Liver (tissue), 10 donors: ENCODE measurements at places on chromosomes 5 and 9.

DNA sequence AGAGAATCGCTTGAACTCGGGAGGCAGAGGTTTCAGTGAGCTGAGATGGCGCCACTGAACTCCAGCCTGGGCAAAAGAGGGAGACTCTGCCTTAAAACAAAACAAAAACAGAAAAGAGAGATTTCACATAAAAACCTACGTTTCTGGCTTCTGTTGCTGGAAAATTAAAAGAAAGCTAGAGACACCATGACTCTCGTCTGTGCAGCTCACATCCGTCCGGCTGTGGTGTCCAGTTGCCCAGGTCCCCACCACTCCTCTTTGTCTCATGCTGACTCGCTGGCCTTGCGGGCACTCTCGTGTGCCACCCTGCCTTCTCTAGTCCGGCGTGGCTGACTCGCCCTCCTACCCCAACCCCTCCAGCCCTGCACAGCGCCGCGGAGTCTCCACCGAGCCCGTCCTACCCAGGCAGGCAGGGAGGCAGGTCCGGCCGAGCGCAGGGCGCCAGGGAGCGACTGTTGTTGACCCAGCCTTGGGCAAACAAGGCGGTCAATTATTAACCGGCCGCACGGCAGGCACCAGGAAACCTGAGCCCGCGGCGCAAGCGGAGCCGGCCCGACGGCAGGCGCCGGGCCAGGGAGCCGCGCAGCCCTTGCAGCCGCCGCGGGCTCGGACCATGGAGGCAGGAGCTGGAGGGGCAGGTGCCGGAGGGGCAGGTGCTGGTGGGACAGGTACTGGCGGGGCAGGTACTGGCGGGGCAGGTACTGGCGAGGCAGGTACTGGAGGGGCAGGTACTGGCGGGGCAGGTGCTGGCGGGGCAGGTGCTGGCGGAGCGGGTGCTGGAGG, at the start of gene PRRT1B:
Gene PRRT1B (plus strand): TSS at position 521 of the 783 bp plus-strand sequence. CDS start 93 bp downstream, at position 614.
- no peaks in the 10 kb centered on the region for H3K27me3 ChIP-seq
- peak within 1 kb of the TSS; percentile 55 for H3K4me3 ChIP-seq
- peaks cover 14% of the 10 kb centered on the region for H3K4me1 ChIP-seq
- peak; percentile 73 for DNase-seq

- no peak for DNase-seq
- H3K36me3 ChIP-seq, result no peaks in the 10 kb centered on the region
- no peaks in the 10 kb centered on the region for H3K27me3 ChIP-seq
Observed at GRCh38 chr9:114446036-114446435, 58.3 kb upstream of the AKNA start.

DNA sequence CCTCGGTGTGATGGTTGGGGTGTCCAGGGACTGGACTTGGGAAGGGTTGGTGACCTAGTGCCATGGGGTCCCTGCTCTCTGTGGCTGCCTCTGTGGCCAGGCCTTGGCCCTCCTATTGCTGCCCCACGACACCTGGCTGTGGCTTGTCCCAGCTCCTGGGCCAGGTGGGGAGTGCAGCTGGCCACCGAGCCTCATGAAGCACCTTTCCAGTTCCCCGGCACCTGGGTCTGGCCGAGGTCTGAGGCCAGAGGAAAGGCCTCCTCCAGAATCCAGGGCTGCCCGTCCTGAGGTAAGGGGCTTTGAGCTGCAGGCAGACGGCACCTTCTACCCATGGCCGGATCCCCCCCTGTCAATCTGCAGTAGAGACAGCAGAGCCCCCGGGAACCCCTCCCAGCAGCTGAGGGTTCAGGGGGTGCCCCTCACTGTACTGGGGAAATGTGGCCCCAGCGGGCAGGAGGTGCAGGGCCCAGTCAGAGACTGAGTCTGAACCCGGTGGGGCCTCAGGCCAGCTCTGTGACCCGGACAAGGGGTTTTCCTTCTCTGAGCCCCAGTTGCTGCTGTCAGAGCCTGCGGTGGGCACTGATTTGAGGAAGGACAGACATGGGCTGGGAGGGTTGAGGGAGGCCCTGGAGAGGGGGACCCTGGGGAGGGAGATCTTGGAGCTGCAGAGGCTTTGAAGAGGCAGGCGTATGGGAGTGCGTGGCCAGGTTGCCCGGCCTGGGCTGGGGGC, 54.5 kb downstream of the RXRA start:
- no peak overlapping the region for H3K4me3 ChIP-seq
- H3K36me3 ChIP-seq, result no peaks in the 10 kb centered on the region
- DNase-seq, result no peak
- no peaks in the 10 kb centered on the region for H3K27me3 ChIP-seq
- peaks cover 90% of the 10 kb centered on the region for H3K4me1 ChIP-seq

DNA sequence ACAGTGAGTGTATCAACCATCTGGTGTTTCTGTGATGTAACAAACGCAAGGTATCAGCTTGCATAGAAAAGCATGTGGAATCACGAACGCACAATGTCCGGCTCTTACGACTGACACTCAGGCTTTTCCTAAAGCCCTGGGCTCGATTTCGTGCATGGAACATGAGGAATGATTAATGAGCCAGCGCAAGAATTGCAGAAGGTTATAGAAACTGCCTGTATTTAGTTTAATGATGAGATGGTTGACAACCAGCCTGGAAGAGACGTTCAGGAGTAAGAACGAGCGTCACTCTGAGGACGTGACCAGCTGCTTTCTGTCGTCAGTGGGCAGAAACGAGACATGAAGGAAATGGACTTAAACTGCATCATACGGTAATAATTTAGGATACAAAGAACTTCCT, 497.6 kb downstream of the IRX1 start:
- no peak overlapping the region for H3K27ac ChIP-seq
- DNase-seq, result no peak
- H3K36me3 ChIP-seq, result no peaks in the 10 kb centered on the region
- no peak overlapping the region for H3K4me3 ChIP-seq

DNA sequence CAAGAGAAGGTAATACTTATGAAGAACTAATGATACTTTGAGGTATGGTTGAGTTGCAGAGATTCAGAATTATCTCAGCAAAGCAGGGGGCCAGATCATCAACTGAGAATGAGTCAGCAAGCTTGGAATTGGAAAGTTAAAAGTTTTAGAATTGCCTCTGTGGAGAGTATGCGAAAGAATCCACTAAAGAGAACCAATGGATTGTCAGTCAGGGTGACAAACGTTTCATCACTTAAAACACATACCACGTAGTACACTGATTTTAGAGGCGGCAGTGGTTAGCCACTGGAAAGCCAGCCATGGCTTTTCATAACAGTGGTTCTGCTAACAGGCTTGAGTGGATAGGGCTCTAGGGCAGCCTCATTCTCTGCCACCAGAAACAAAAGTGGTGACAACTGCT, 30.7 kb downstream of the AOPEP start:
- no peaks in the 10 kb centered on the region for H3K36me3 ChIP-seq
- H3K4me3 ChIP-seq, result no peak overlapping the region
- no peaks in the 10 kb centered on the region for H3K4me1 ChIP-seq
- no peak for DNase-seq

GRCh38 chr5:178606269-178606668, 16.1 kb upstream of the COL23A1 start:
- no peak for DNase-seq
- peaks cover 4% of the 10 kb centered on the region for H3K4me1 ChIP-seq
- H3K27me3 ChIP-seq, result no peaks in the 10 kb centered on the region
- H3K4me3 ChIP-seq, result no peak overlapping the region
- peaks cover 44% of the 10 kb centered on the region for H3K36me3 ChIP-seq

GRCh38 chr5:40841068-40841805, at the start of gene CARD6:
Gene CARD6, plus strand, starts transcription at chr5:40841367. Its CDS starts 16 bp downstream, at chr5:40841383.
- H3K4me1 ChIP-seq, result no peaks in the 10 kb centered on the region
- no peak for DNase-seq
- no peaks in the 10 kb centered on the region for H3K36me3 ChIP-seq
- no peaks in the 10 kb centered on the region for H3K27me3 ChIP-seq

DNA sequence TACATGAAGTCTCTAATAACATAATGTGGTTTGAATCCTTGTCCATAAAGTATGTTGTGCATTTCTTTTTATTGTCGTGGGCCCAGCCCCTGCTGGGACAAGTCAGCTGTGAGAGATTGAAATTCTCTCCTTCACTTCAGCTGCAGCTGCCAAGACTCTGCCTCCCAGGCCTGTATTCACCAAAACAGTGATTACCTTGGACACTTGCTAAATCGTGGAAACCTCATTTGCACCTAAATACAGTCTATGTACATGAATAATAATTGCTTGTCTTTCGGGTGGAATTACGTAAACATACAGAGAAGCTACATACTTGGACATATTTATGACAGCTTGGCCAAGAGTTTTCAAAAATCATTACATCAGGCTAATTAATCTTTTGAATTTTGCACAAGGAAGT, 898.5 kb upstream of the SEMA6A start:
- no peaks in the 10 kb centered on the region for H3K36me3 ChIP-seq
- H3K4me3 ChIP-seq, result no peak overlapping the region
- no peaks in the 10 kb centered on the region for H3K27me3 ChIP-seq
- no peaks in the 10 kb centered on the region for H3K4me1 ChIP-seq

GRCh38 chr5:68592351-68592750, 376.8 kb downstream of the PIK3R1 start:
- H3K27ac ChIP-seq, result no peak overlapping the region
- no peak for DNase-seq
- H3K27me3 ChIP-seq, result no peaks in the 10 kb centered on the region

- H3K4me3 ChIP-seq, result no peak overlapping the region
- peaks cover 14% of the 10 kb centered on the region for H3K36me3 ChIP-seq
- no peaks in the 10 kb centered on the region for H3K27me3 ChIP-seq
- no peak for DNase-seq
- peaks cover 29% of the 10 kb centered on the region for H3K4me1 ChIP-seq
- no peak overlapping the region for H3K27ac ChIP-seq
Observed at GRCh38 chr5:141870228-141870627, 8.0 kb downstream of the PCDH1 start.
